ENCODE measurements at places on chromosomes 7 and 10. TPM values are rescaled to one million over a fixed set of nuclear protein-coding genes. Genes with fewer than 3 reads are reported as not detected.

The CALCR gene
- not detected for polyA plus RNA-seq

The PIK3CG gene
- polyA plus RNA-seq, result 3.9 TPM

The DDC gene
- 8.5 TPM for polyA plus RNA-seq

The LIPJ gene
- 0.24 TPM for polyA plus RNA-seq

The CDC14C gene
- polyA plus RNA-seq, result 0.11 TPM

Data from left lung (tissue), 14 donors.